Suppressor macrophage treated with lipopolysaccharide for 4 hours (primary cell): ENCODE measurements at places on chromosomes 3 and 15.

GRCh38 chr15:39433376-39433775 is 147.5 kb upstream of the THBS1 start:
- peak; percentile 61 for DNase-seq

DNA sequence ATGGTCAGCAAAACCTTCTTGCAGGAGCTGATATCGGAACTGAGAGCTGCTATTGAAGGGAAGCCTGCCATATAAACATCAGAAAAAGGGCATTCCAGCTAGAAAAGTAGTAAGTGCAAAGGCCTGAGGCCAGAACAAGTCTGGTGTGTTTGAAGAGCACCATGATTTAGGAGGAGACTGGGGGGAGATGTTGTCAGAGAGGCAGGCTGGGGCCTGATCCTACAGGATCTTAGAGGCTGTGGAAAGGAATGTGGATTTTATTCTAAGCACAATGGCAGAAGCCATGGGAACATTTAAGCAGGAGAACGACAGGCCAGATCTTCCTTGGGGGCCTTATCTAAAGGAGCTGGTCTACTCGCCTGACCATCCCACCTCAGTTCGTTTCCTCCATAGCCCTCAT is 5.1 kb upstream of the MUC13 start:
- no peak for DNase-seq

- no peak for DNase-seq
These were observed 252.1 kb downstream of the RPLP1 start for GRCh38 chr15:69704700-69705099.

- DNase-seq: no peak
These were observed 390.4 kb downstream of the ZIC1 start for GRCh38 chr3:147799601-147800000.

GRCh38 chr3:41405466-41405865 is 206.2 kb downstream of the CTNNB1 start:
- no peak for DNase-seq

DNA sequence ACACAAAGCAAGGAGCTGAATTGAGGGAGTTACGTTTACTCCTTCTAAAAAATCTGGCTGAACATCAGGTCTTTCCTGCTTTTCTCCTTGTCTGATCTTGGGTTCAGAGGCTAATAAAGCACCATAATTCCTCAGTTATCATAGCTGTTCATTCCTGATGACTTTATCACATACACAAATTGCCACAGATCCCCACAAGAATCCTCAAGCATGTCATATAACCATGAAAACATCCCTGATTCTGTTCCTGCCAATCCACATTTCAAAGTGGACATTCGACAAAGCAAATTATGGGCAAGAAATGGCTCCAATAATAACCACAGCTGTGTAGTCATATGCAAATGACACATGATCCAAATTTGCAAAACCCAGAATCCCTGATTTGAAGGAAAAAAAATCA is 321.3 kb downstream of the MEX3B start:
- no peak for DNase-seq

- DNase-seq: peak; percentile 10
These were observed 54.4 kb upstream of the KIF23 start for GRCh38 chr15:69359722-69360121.

DNA sequence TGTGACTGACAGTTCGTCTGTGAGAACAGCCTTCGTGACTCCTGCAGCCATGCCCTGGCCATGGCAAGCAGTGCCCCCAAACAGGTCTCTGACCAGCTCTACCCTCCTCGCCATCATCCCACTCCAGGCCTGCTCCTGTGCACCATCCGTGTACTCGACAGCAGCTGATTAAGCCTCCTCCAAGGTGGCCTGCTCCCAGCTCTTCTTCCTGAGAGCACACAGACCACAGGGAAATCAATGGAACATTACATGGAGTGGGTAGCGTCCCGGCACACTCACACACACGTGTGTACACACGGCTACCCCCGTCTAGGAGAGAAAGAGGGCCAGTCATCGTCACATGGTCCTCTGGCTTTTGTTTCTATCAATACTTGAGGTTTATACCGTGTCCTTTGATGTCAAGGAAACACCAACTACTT is 21.1 kb downstream of the ANXA2 start:
- no peak for DNase-seq

GRCh38 chr15:51667478-51667877 is 13.8 kb upstream of the SCG3 start:
- no peak for DNase-seq

- no peak for DNase-seq
These were observed 73.8 kb downstream of the BDH1 start for GRCh38 chr3:197482001-197482400.

- peak; percentile 5 for DNase-seq
These were observed 246.6 kb upstream of the KCNMB2 start for GRCh38 chr3:178289544-178290160.

DNA sequence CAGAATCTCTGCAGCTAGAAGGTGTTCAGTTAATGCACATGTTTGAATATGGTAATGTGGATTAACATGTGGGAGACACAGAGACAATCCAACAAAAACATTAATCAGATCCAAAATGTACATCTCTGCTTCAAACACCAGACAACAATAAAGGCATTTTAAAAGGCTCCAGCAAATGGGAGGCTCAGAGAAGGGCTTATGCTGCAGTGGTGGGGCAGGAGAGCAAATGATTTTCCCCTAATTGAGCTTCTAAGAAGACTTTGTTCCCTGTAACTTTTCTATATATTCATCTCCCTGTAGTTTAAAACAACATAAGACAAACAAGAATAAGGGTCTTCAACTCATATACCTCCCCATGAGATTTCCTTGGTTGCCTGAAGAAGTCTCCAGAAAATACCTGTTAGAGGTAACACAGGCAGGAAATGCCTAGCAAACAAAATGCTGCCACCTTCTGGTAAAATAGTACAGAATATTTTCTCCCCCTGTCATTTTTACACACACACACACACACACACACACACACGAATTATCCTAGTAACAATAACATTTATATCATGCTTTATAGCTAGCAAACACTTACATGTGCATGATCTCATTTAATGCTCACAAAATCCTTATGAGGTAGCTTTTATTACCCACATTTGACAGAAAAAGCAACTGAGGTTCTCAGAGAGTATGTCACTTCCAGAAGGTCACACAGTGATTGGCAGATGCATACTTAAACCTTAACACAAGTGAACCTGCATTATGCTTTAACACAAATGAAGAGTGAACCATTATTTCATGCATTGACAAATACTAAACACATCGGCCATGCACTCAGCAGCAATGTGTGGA is 123.4 kb upstream of the MB21D2 start:
- DNase-seq: peak; percentile 50

- no peak for DNase-seq
These were observed 6.7 kb downstream of the RNU6-1 start for GRCh38 chr15:67832897-67833709.

- DNase-seq: peak; percentile 28
These were observed 74.5 kb downstream of the TMEM108 start for GRCh38 chr3:133112666-133113065.

GRCh38 chr3:107401301-107401700 is 24.1 kb downstream of the CCDC54 start:
- no peak for DNase-seq

DNA sequence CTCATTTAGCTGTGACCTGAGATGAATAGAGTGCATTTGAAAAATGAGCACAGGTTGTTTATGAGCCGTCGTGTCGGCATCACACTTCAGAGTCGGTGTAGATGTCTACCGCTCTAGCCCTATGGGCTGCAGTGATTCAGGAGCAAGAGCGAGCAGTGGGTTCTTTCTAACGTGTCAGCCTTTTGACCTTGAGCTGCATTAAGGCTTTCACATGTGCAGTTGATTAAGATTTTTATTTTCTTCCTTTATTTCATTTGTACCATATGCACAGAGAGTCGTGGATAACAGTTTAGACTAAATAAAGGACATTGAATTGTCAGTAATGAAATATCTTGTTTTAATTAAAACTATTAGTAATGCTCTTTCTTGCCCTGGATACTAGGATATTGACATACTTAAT is 368.2 kb downstream of the PTPRG start:
- no peak for DNase-seq

DNA sequence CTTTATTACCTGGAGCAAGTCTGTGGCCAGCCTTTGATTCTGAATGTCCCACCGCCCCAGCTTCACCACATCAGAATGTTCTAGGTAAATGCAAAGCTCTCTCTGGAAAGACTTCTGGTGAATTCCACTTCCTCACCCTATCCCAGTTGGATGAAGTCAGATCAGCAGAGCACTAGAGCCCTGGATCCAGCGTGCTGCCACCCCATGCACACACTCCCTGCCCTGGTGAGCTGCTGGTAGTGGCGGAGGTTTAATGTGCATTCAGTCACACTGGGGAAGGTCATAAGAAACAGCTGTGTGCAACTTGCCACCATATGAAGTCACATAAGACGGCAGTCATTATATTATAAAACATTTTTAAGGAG is 16.3 kb upstream of the SLC41A3 start:
- no peak for DNase-seq

- no peak for DNase-seq
These were observed 22.7 kb upstream of the KNG1 start for GRCh38 chr3:186694288-186695032.

GRCh38 chr3:159131376-159131775 is 329.5 kb downstream of the MFSD1 start:
- DNase-seq: no peak
